Activated CD4-positive, alpha-beta T cell treated with anti-CD3 and anti-CD28 coated beads, Interleukin-2, amount 50 U/mL, for 4 hours (primary cell): ENCODE measurements at places on chromosomes 7 and 10.

GRCh38 chr10:108633046-108633445, 1290.3 kb downstream of the XPNPEP1 start:
- no peak for DNase-seq

DNA sequence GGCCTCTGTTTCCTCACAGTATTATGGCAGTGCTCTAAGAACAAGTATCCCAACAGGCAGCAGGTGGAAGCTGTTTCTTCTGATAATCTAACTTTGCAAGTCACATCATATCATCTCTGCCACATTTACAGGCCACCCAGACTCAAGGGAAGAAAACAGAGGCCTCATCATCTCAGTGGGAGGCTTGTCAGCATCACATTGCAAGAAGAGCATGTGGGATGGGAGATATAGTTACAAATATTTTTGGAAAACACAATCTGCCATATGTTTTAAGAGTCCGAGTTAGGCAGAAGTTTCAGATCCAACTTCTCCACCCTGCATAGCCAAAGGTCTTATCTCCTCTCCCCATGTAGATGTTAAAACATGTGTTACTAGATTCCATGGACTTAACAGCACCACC, 130.4 kb upstream of the PDE1C start:
- DNase-seq = no peak

GRCh38 chr7:27651702-27652101, 11.0 kb downstream of the HIBADH start:
- DNase-seq = no peak

DNA sequence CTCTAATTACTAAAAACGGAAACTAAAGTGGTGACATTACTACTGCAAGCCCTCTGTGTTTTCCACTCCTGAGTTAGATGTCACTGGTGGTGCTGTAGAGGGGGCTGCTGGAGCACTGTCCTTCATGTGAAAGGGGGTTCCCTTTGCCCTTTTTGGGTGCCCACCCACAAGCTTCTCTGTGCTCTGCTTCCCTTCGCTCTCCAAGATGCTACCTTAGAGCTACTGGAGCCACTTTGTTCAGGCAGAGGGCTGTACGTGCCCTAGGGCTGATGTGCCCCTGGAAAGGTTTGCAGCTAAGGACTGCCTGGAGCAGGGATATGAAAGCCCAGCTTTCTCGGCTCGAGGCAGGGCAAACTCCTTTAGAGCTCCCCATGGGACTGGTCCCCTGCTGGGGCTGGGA, 28.3 kb downstream of the EMX2 start:
- no peak for DNase-seq

DNA sequence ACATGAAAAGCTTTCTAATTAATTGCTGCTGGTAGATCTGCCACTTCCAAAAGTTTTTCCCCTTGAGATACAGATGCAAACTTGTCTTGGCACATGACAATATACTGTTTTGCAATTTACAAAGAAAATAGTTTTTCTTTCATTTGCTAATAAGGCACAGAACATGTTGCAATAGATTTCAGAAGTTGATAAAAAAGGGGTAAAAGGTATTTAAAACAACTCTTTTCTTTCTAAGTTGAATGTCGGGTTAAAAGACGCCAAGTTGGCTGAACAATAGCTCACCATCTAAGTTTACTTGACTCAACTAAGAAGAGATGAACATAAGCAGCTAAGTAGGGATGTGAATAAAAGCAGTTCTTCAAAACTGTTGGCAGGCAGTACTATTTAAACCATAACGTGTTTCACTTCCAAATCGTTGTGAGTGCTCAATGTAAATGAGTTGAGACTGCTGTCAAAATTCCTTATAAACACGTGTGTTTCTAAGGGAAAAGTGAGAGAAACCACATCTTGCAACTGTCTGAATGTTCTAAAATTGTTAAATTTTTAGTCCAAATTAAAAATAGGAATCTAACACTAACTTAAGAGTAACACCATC, 14.5 kb upstream of the THSD7A start:
- DNase-seq = no peak

GRCh38 chr7:79434098-79434497, 19.4 kb downstream of the MAGI2 start:
- DNase-seq = no peak

DNA sequence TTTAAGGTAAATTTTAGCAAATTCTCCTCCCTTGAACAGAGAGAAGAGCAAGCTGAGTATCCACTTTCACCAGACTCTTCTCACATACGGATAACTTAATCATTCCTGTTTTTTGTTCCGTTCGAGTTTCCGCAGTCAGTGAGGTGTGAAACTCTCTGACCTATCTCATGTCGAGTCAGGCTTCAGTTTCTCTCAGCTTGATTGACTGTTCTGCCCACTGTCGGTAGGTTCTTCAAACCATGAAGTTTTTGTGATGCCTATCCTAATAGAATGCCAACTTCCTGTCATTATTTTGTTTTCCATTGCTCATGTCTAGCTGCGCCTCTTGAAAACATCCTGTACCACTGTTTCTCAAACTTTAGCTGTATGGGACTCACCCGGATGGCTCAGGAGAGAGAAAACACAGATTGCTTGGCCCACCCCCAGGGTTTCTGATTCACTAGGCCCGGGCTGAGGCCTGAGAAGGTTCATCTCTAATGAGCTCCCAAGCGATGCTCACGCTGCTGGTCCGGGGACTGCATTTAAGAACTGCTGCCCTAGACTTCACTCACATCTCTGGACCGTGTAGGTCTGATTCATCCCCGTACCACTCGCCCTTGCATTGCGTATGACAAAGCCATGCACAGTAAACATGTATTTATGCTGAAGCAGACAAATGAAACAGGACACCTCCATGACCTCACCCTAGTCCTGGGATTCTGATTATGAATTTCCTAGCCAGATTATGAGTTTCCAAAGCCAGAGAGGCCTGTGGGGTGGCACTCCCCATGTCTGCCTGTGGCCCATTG, 208.4 kb upstream of the AGK start:
- no peak for DNase-seq

DNA sequence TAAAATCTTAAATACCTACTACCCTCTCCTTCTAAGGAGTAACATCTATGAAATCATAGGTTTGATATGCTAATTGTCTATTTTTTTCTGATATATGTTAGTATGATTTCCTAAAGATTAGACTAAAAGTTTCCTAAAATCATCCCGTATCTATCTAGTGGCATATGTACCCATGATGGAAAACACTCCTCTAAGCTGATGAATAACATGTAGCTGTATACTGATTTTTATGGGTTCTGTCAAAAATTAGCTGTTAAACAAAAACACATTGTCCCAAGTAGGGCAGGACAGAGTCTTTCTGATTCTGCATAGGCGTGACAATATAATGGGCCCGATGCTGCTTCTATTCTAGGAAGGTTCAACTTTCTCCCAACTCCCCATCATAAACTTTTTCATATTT, 79.9 kb downstream of the ADAM22 start:
- DNase-seq = no peak

GRCh38 chr10:75011221-75011620, 100.2 kb upstream of the SAMD8 start:
- no peak for DNase-seq

GRCh38 chr10:110378006-110378405, 73.3 kb upstream of the SMNDC1 start:
- no peak for DNase-seq

- no peak for DNase-seq
These were observed 87.5 kb upstream of the GATA3 start for GRCh38 chr10:7967035-7967434.

DNA sequence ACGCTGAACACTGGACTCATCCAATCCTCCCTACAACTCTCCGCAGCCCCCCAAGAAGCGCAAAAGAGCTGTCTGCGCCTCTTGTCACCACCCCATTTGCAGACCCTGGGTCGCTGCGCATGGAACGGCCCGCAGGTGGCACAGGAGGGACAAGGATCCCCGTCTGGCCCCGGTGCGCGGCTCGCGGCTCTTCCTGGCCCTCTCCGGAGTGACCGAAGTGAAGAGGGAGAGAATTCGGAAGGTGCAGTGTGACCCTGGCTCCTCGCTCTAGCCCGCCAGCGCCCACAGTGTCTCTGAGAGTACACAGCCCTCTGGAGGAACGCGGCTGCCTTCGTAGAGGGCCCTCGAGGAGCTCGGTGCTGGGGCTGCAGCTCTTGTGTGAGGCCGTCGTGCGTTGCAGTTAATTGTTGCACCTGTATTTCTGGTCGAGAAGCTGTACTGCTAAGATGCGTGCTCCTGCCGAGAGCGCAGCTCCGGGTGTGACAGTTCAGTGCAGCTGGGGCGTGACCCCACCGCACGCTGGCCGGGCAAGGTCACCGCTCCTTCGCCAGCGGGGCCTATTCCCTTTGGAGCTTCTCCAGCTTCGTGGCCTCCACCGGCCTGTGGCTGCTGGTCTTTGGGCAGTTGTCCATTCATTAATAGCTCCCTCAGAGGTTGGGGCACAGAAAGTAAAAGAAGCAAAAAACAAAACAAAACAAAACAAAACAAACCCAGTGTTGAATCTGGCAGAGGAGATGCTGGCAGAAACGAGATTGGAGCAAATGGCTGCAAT, 119.0 kb downstream of the SEC23IP start:
- DNase-seq = no peak

- no peak for DNase-seq
These were observed 65.3 kb upstream of the MDFIC start for GRCh38 chr7:114856625-114857024.

DNA sequence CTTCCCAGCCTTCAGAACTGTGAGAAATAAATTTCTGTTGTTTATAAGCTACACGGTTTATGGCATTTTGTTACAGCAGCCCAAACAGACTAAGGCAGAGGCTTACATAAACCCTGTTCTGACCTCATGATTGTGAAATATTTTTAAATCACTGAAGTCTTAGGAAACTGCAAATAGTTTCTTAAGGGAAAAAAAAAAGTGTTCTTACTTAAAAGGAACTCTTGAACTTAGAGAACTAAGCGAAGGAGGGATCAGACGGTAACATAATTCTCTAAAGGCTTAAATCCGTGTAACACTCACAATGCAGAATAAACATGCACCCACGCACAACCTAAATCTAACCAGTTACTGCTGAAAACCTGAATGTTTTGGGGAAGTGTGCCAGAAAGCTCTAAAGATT, 749.1 kb upstream of the LRRTM3 start:
- DNase-seq = no peak

DNA sequence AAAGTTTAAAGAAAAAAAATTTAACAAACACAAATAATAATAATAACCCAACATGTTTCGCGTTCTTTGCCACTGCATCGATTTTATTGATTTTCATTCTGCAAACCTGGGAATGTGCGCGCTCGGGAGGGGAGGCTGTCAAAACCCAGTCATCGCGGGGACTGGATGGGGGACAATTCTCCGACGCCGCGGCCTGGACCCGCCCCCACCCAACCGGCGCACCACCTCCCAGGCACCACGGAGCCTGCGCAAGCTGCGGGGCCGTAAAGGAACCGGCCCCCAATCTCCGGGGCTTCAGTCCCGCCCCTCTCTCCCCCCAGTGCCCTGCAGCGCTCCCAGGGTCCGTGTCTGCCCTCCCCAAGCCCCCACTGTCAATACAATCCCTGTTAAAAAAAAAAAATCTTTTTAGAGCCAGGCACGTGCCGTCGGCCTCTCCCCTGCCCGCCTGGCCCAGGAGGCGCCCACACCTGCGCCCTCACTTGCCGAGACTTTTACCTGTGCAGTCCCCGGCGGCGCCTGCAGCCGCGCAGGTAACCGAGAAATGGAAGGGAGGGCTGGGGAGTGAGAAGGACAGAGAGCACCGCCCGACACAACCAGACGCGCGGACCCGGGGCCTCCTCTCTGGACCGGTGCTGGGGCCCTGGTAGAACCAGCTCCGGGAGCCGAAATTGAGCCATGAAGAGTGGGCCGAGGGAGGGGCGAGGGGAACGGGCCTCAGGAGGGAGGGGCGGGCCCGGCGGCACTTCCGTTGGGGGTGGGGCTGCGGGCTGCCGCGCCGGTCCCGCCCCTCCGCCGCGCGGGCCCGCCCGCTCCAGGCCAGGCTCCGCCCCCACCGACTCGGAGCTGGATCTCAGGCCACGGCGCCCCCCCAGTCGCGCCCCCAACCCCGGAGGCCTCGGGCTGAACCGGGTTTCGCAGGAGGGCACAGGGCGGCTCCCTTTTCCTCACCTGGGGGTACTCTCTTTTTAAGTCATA, 7.6 kb upstream of the ZNF503 start:
- DNase-seq = no peak

- no peak for DNase-seq
These were observed 45.2 kb downstream of the FGFBP3 start for GRCh38 chr10:91864099-91864498.

DNA sequence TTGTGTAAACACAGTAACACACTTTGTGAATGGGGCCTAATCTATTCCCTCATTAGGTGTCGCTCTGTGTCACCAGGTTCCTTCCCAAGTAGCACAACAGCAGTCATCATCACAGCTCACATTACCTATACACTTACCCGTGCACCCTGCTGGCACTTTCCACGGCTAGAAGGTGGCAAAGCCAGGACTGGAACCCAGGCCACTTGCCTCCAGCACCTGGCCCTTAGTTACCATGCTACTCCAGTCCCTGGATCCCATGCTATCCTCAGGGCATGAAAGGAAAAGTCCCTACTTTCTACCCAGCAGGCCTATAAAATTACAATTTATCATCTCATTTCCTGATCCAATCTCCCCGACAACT, 18.4 kb downstream of the SMURF1 start:
- no peak for DNase-seq

DNA sequence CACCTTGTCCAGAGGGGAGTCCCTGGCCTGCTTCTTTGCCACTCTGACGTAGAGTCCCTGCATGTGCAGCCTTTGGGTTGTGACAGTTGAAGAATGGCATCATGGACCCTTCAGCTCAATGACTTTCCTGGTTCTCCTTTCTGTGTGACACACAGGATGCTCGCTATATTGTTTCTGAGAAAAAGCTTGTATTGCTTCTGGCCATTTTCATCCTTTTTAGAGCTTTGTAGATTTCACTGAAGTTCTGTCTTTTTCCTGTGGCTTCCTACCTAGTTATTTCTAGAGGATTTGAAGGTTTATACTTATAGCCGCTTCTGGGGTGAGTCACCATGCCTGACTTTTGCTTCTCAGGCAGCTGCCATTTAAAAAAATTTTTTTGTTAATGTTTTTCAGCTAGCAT, 27.0 kb downstream of the SND1 start:
- no peak for DNase-seq

- no peak for DNase-seq
These were observed 77.1 kb upstream of the PRKCQ start for GRCh38 chr10:6657196-6657595.

- no peak for DNase-seq
These were observed 194.8 kb downstream of the FANK1 start for GRCh38 chr10:126090911-126091728.

DNA sequence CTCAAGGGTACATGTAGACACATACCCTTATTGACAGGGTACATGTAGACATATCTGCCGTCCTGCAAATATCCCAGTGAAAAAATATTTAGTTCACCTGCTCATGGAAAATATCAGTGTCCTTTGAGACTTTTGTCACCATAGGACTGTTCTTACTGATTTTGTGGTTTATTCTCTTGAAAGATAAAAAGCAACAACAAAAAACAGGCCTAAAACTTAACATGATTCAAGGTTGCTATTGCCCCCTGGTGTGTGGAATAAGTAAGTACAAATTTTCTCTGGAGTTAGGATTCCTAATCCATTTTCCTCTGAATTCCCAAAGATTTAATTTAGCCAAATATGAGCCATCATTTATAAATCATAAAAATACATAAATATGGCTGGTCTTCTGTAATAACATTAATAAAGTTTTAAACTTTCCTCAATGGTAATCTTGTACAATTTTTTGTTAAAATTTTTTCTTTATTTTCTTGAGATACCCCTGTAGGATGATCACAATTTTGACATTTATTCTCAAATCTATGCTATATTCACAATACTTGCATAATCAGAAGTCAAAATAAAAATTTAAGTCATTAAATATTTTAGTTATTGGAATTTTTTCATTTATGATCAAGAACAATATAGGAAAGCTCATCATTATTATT, 741.4 kb upstream of the POT1 start:
- DNase-seq = no peak
